ENCODE measurements at places on chromosomes 4 and X.
A peak's percentile ranks its signal among the peaks of the same experiment; 100 is the strongest.

DNA sequence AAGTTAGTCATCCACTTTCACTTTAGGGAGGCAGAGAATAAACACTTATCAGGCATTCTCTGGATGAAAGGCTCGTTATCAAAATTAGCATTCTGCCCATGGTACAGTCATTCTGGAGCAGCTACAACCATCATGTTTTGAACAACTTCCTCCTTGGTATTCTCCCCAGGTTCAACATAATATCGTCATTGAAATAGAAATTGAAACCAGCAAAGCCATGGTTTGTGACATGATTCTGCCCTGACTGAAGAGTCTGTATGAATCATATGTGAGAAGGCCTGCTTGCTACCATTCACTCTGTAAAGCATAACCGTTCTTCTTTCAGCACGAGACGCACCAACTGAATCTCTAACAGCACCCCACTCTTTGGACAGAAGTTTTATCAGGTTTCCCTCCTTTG lies 127.5 kb upstream of the RADX start:
- DNase-seq: no peak

- DNase-seq: no peak
These were observed 547.5 kb downstream of the NLGN4X start for GRCh38 chrX:5681159-5681558.

GRCh38 chrX:20372533-20372932 lies 105.8 kb upstream of the RPS6KA3 start:
- peak; percentile 61 for DNase-seq

DNA sequence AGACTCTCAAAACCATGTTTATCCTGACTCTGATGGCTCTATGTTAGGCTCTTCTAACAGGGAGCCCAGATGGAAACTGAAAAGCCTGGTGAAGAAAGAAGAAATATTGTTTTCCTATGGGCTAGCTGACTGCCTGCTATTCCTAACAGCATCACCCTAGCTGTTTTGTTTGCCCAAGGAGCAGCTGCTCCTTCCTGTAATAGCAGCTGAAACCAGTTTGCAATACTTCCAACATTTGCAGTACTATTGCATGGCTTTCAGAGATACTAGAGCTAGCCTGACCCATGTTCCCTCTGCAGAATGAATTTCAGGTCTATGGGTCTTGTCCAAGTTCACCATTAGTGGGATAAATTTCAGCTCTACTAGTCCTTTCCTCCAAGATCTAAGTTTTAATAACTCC lies 495.2 kb downstream of the INPP4B start:
- no peak for DNase-seq

DNA sequence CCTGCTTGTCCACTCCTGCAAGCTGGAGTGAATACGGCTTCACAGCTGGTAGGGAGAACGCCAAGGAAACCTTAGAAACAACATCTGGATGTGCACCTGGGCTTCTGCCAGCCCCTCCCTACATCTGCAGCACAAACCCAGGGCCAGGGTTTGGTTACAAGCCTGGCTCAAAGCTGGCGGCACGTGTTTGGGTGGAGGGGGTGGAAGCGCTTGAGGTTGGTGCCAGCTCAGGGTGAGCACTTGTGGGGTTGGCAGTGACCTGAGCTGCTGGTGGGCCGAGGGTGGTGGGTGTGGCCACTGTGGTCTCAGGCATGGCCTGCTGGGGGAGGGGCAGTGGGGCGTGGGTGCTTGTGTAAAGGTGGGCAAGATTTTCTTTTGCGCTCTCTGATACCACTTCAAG lies 15.6 kb downstream of the ELF4 start:
- no peak for DNase-seq

DNA sequence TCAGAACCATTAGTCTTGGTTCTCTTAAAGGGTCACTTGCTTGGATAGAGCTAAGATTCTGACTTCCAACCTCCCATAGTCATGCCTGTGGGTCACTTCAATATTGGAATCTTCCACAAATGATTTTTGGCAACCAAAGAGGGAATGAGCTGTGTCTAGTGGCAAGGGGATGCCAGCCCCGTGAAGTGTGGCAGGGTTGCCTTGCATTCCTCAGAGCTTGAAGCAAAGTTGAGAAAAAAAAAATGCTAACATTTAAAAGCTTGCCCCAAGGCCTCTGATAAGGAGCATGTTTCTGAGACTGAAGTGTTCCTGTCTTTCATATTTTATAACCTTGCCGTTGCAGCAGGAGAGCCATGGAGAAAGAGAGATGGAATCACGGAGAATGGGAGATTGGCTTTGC lies 120.2 kb downstream of the PAPSS1 start:
- peak; percentile 16 for DNase-seq

DNA sequence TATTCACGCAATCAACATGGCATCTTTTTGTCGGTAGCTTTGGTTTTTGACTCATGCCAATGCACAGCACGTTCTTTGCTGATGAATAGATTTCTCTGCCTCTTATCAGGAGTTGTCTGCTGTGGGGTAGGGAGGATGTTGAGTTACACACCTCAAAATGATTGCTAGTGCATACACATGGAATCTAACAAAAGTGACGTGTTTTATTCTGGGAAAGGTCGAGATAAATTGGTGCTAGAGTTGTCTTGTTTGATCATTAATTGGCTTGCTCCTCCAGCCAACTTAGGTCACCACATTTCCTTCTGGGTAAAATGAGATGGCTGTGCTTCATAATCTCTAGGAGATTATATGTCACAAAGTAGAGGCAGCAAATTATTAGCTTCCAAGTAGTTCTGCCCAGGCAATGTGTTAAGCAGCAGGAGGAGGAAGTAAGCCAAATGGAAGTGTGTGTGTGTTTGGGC lies 3.9 kb downstream of the RAB9A start:
- no peak for DNase-seq

GRCh38 chr4:95506264-95506663 lies 42.5 kb downstream of the UNC5C start:
- no peak for DNase-seq

DNA sequence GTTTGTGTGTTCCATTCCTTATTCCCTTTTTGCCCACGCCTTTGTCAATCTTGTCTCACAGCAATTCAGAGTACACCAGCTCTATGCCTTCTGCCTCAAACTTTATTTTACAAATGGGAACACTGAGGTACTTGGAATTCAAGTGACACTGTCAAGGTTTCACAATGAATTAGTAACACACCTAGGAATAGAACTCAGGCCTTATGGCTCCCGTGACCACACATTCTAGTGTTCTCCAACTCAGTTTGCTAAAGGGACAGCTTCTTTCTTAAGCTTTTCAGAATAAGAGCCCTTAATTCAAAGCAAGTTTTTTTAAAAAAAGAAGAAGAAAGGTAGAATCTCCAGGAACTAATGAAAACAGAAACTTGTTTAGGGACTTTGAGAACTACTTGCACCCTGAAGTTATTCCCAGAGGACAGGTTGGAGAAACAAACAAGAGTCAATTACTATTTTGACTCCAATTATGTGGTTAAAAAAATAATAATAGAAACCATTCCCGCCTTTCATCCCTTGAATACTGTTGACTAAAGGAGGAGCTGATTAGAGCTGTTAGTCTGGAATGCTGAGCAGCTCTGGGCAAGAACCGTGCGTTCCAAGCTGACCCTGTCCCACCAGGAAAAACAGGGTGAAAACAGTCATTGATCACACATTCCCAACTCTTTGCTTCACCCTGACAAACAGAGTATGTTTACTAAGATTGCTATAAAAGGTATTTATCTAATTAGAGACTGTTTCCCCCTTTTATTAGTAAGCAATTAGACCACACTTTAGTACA lies 408.8 kb upstream of the CNKSR2 start:
- no peak for DNase-seq

DNA sequence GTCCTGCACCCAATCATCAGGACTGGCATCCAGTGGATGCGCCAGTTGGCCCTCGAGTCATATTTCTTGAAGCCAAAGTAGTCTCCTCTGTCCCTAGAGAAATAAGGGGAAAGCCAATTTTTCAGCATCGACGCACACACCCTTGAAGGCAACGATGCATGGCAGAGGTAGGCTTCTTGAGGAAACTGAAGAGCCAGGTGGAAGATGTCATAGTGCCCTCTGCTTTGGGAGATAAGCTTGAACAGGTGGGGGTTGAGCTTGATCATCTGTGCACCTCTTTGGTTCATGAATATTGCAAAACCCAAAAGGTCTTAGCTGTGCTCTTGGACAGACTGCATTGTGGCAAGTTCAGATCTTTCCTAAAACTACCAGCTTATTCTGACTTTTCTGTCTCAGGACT lies 34.6 kb upstream of the WDR1 start:
- no peak for DNase-seq

All from EL (cell line).